CD4-positive, alpha-beta T cell treated with Interleukin-4 for 4 hours (primary cell): ENCODE measurements at places on chromosomes 4 and X.

DNA sequence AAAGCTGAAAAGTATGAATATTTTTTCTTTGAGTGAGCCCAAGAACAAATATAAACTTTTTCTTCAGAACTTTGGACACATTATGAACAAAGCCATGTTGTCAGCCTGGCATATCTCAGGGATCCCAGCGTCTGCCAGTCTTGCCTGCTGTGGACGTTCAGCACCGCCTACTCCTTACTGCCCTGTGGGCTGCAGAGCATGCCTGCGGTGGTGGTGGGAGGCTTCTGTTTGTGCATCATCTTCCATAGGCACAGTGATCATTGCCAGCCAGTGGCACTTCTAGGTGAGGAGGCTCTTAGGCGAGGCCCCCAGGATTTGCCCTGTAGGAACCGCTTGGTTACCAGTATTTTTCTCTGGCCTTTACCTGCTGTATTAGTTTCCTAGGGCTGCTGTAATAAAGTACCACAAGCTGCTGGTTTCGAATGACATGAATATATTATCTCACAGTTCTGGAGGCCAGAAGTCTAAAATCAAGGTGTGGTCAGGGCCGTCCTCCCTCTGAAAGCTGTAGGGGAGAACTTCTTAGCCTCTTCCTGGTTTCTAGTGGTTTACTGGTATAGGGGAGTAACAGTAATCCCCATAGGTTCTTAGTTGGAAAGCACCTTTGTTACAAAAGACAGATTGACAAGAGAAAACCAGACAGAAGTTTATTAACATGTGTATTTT is 15.4 kb downstream of the ANXA3 start:
- DNase-seq: no peak

DNA sequence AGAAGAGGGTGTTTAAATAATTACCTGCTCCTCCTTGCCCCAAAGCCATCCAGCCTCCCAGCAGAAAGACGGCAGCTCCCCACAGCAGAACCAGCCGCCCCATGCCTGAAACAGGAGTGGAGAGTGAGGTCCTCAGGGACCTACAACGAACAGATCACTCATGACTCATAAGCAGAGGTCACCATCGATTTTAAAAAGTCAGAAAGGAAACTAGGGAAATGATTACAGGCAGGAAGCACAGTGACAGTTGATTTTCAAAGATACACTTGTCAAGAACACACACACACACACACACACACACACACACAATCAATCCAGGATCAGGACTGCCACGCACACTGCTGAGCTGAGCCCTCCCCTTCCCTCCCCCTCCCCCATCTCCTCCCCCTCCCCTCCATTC is at the start of gene CRLF2:
Gene CRLF2, minus strand, starts transcription at position 118 of the 400 bp plus-strand sequence. Its CDS starts 15 bp downstream, at position 103.
- peak; percentile 69 for DNase-seq

DNA sequence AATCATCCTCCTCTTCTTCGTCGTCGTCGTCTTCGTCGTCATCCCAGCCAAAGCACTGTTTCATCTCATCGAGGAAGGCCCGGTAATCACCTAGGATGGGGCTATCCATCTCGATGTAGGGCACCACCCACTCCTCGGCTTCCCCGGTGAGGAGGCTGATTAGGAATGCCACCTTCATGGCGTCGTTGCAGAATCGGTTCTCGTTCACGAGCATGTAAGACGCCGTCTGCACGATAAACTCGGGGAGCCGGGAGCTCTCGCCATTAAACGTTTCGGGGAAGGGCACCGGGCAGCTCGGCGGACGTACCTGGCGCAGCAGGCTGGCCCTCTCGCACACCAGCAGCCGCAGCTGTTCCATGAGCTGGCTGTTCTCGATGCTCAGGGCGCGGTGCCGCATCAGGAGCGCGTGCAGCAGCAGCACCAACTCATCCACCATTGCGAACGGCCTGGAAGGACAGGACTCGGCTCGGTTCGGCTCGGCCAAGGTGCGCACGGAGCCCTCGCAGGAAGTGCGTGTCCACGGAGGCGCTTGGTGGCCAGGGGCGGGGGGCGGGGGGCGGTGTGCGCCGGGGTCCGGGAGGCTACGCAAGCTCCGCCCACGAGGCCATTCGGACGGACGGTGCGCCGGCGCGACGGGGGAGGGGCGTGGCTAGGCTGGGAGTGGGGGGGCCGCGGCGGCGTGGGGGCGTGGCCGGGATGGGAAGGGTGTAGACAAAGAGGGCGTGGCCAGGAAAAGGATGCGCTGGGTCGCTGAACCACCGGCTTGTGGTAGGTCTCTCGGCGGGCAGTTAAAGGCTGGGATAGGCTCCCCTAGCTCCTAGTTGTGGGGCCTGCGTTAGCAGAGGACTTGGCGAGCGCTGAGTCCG is at the start of gene LDOC1:
Gene LDOC1, minus strand, starts transcription at position 544 of the 866 bp plus-strand sequence. Its CDS starts 108 bp downstream, at position 436.
- peak; percentile 71 for DNase-seq

DNA sequence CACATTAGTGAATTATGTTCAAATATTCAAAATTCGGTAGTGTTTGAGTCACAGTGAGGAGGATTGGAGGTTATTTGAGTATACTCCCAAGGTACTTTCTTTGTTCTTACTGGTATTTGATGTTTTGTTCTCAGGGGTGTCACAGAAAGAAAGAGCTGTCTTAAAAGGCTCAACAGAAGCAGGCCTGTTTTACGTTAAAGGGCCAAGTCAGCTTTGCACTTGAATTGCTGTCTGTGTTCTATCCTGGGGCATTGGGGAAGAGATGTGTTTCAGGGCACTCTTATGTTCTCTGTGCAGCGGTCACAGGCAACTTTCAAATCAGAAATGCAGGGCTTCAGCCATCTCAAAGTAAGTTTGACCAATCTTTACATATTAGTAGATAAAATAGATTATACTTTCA is 1113.1 kb upstream of the LCORL start:
- DNase-seq: no peak

GRCh38 chrX:140065961-140066662 is 100.8 kb upstream of the CXorf66 start:
- no peak for DNase-seq

DNA sequence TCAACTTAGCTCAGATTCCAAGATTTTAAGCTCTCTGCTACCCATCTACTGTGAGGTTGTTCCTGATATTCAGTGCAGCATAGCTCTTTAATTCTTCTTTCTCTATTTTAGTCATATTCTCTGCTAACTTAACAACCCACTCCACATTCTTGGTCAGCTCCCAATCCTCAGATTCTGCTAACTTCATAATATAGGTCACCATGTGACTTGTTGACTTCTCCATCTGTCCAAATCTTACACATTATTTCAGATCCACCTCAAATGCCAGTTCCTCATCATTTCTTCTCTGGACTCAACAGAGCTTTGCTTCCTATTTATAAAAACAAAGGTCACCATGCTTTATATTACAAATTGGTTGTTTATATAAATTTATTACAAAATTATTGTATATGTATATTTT is 29.3 kb upstream of the RXFP1 start:
- no peak for DNase-seq

DNA sequence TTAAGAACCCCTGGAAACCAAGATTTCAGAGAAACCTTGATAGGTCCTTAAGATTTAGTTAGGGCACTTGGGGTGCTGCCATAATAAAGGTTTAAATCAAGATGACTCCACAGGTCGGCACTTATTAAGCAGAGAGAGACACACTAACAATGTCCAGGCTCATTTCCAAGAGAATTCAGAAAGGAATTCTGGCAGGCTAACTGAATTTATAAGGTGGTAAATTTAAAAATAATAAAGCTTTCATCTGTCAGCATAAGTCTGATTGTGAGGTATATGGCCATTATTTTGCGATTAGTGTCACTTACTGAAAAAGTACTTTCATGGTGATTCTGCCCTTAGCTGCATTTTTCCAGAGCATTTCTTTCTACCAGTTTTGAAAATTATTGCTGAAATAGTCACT is 472.7 kb downstream of the ARAP2 start:
- DNase-seq: no peak

DNA sequence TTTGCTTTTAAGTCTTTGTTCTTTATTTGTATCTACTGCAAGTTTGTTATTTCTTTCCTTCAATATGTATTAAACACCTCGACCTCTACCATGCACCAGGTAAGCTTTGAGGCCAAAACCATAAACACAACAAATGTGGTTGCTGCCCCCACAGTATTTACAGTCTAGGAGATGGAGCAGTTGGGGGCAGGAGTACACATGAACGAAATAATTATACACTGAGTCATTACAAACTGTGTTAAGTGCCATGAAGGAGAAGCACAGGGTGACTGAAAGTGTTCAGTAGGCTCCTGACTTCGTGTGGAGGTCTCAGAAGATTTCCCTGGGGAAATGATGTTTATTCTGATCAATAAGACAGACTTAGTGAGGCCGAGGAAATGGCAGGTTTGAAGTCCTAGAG is 30.3 kb downstream of the SLC25A43 start:
- no peak for DNase-seq

DNA sequence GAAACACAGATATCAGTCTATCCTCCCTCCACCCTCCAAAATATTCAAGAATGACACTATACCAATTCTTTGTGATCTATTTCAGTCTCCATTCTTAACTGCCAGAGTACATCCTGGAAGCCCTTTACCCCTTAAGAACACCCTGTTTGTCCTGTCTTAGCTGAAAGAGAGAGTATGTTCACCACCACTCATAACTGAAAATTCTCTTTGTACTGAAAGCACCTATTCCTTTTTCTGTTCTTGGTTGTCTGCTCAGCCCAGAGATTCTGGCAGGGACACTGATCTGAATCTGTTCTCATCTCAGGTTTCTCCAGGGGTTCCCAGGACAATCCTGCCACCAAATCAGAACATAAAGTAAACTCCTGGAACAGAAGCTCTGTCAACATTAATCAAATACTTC is 25.4 kb upstream of the EREG start:
- DNase-seq: no peak

DNA sequence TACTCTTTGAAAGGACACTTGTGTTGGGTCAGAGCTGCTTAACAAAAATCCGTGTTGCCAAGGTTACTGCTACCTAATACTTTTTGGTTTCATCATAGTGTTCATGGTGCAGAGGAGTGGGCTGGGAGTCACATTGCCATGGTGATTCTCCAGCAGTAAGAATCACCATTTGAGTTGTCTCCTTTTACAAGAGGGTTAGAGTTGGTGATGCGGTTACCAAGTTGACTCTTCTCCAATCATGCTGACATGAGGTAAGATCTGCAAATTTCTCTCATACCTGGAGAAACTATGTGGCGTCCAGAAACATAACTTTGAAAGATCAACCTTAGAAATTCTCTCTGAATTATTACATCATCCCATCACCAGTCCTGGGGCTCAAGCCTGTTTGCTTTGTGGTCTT is 242.9 kb upstream of the CNKSR2 start:
- DNase-seq: no peak

- DNase-seq: no peak
These were observed 161.2 kb upstream of the AGTR2 start for GRCh38 chrX:116009346-116009745.

- no peak for DNase-seq
These were observed 1.0 kb upstream of the CLDN22 start for GRCh38 chr4:183321079-183321478.

- DNase-seq: no peak
These were observed 117.6 kb downstream of the STK32B start for GRCh38 chr4:5168891-5169290.

DNA sequence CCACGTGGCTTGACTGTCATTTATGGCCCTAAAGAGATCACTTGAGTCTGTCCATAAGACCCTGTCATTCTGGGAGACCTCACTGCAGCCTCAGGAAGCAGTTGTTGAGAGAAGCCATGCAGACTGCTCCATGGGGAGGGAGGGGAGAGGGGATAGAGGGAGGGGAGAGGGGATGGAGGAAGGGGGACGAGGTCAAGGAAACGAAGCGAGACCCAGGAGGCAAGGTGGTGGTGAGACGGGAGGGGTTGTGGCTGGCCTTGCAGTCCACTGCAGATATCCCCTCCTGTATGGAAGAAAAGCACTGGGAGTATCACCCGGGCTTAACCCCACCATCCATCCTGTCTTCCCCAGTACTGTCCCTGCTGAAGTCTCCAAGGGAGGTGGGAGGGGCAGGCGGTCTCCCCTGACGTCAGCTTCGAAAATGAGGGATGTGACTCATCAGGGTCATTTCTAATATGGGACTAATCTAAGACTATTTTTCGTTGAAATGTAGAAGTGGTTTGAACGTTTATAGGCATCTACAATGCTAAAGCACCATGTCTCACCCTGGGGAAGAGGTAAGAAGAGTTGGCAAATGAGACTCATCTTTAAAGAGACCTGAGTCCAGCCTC is 5.6 kb downstream of the TMEM255A start:
- no peak for DNase-seq

GRCh38 chrX:70453024-70453618 is 8.5 kb downstream of the DLG3 start:
- DNase-seq: no peak

- no peak for DNase-seq
These were observed 960 bp downstream of the TRPC3 start for GRCh38 chr4:121950680-121951520.

DNA sequence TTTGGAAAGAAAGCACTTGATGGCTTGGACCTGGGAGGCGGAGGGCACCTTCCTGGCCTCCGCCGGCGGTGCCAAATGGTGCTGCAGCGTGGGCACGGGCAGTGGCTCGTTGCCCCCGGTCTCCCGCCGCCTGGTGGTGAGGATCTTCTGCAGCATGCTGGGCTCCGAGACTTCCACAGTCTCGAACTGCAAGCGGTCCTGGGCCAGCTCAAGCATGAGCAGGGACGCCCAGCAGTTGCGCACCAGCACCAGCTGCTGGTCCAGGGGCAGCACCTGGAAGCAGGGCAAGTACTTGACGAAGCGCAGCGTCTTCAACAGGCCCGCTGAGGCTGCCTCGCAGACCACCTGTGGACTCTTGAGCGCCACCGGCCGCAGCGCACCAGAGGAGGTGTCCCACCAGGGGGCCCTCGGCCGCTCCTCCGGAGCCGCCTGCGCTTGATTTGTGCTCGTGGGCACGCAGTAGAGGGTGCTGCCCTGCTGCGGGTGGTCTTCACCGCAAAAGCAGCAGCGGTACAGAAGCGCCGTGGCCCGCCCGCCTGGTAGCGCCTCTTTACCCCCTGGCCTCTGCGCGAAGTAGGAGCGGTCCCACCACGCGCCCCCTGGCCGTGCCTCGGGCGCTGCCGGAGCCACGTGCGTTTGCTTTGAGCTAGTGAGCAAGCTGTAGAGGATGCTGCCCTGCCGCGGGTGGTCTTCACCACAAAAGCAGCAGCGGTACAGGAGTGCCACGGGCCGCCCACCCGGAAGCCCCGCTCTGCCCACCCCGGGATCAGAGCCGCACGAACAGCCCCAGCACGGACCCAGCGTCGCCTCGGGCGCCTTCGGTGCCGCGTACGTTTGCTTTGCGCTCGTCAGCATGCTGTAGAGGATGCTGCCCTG is 689 bp downstream of the NR0B1 start:
- no peak for DNase-seq
